ENCODE measurements at places on chromosomes 1 and 21.

- DNase-seq = no peak
Measured at GRCh38 chr21:46008893-46009621, 27.5 kb downstream of the COL6A1 start.

GRCh38 chr1:104125266-104125665 lies 375.6 kb downstream of the AMY1C start:
- no peak for DNase-seq

- no peak for DNase-seq
Measured at GRCh38 chr1:75203415-75204277, 69.5 kb downstream of the LHX8 start.

DNA sequence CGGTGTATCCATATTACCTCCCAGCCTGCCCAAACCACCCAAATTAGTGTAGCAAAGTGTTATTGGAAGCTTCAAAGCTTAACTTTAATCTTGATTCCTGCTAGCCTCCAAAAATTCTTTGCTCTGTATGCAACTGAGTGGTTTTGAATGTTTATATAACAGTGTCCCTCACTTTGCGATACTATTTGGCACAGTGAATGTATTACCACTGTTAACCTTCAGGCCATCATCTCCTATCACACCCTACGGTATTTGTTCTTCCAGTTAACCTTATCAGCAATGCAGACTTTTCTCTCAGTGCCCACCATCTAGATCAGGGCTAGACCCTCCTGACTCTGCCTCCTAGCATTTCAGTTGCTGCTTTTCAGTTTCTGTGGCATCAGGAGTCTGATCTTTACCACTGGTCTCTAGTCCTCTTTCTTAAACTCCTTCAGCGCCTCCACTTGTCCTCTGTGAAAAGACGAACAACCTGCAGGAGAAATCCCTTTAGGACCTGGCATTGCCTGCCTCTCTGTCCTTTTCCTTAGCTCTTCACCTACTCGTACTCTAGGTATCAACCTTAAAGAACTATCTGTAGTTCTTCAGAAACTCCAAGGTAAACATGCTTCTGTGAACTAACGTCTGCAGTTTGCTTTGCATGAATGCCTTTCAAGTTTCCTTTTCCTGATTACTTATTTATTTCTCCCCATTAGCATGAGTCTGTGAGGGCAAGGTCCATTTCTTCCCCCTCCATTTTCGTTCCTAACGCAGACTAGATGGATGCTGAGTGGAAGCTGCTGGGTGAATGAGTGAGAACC lies 71.7 kb downstream of the SNX7 start:
- DNase-seq = no peak

DNA sequence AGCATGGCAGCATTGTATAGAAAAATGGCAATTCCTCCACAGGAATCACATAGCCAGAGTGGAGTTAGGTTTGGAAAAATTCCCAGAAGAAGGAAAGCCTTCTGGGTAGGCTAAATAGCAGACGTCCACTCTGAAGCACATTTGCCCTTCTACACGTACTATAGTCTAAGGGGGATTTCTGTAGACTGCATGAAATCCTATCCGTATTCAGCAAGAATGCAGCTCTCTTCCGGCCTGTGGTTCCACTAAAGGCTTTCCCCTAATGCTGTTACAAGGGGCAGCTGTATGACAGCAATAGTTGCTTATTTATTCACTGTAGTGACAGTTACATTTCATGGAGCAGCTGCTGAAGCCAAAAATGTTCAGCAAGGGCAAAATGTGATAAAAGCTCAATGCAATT lies 263.6 kb downstream of the RWDD3 start:
- no peak for DNase-seq

All from substantia nigra (tissue), 51 donors.